ENCODE measurements at places on chromosomes 6 and 20.

DNA sequence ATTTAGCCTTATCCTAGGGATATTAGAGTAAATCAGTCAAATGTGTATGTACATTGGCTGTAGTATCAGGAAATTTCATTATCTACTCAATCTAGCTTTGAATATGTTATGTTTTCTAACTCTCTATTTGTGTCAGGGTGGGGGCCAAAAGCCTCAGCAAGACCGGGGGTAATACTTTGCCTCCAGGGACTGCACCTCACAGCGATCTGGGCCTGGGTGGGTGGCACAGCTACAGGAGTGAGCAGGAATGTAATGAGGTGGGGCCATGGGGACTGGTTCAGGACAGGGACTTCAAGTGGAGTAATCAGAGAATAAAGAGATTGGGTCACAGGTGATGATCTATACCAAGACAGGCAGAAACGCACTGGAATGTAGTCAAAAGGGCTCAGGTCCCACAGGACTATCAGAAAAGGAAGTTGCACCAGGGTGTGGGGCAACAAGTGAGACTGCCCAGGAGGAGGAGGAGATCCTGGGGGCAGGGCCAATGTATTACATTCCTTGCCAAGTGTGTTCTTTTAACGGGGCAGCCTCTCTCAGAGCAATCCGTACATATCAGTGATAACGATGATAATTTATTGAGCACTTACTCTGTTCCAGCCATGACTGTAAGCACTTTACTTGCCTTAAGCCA lies 54.0 kb downstream of the PIGU start:
- H3K27ac ChIP-seq = no peak overlapping the region
- no peaks in the 10 kb centered on the region for H3K4me1 ChIP-seq
- H3K27me3 ChIP-seq = no peaks in the 10 kb centered on the region
- H3K36me3 ChIP-seq = peaks cover 18% of the 10 kb centered on the region

DNA sequence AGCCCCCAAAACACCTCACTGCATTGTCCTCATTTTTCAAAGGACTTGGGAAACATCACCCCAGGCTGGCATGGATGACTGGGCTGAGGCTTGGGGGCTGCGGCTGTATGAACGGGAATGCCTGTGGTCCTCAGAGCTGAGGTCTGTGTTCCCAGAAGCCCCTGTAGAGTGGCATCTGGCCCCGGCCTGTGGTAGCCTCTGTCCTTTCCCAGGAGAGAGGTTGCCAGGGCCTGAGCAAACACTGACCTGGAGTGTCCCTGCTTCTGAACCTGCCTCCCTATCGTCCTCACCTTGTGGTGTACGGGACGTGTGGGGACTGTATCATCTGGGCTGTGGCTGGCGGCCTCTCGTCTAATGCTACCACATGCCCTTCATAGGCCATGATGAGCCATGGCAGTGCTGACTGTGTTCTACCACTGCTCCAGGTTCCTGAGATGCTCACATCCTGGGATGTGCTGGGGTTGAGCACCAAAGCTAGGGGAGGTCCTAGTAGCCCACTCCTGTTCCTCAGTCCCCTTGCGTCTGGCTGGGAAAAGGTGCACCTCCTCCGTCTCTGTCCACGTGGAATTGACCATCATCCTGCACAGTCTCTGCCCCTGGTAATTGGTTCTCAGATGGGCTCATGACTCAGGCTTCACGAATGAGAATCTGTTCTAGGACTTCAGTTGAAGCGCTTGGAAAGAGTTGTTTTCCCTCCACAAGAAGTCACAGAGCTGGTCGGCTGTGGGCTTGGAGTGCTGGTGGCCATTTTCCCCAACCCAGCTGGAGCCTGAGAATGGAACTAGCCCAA lies 27.6 kb downstream of the PHACTR3 start:
- H3K36me3 ChIP-seq = no peaks in the 10 kb centered on the region
- no peak overlapping the region for H3K4me3 ChIP-seq
- H3K4me1 ChIP-seq = no peaks in the 10 kb centered on the region
- no peak for DNase-seq

GRCh38 chr20:34524426-34524825 lies 8.2 kb downstream of the DYNLRB1 start:
- H3K36me3 ChIP-seq = peaks cover 64% of the 10 kb centered on the region
- H3K27me3 ChIP-seq = no peaks in the 10 kb centered on the region
- no peak overlapping the region for H3K4me3 ChIP-seq

- no peak overlapping the region for H3K27ac ChIP-seq
- H3K27me3 ChIP-seq = peaks cover 7% of the 10 kb centered on the region
- H3K4me3 ChIP-seq = no peak overlapping the region
- DNase-seq = no peak
Measured at GRCh38 chr20:17766226-17766625, 66.5 kb downstream of the BANF2 start.

- H3K27ac ChIP-seq = no peak overlapping the region
- DNase-seq = no peak
Measured at GRCh38 chr20:24692446-24693200, 223.2 kb downstream of the SYNDIG1 start.

DNA sequence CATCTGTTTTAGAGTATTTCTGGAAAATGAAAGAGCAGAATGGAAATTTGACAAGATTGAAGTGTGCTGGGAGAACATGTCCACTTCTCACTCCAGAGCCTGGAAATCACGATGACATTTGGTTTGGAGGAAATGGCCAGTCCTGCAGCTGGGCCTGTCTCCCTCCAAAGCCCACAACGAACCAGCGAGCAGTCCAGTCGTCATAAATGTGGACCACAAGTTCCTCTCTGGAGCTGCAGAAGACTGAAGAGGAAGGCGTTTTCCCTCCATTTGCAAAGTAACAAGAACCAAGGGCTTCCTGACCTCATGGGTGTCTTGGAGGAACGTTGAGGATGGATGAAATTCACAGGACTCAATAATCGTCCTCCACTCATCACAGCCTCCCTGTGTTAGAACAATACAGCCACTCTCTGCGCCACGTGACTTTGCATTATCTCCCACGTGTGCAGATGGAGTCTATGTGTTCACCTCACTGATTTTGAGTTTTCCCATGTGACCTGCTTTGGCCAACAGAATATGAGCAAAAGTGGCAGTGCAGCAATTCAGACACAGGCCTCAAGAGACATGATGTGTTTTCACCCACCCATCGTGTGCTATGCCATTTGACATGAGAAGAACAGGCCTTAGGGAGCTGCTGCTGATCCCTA lies 9.1 kb upstream of the SPATS1 start:
- no peaks in the 10 kb centered on the region for H3K36me3 ChIP-seq
- no peaks in the 10 kb centered on the region for H3K4me1 ChIP-seq

DNA sequence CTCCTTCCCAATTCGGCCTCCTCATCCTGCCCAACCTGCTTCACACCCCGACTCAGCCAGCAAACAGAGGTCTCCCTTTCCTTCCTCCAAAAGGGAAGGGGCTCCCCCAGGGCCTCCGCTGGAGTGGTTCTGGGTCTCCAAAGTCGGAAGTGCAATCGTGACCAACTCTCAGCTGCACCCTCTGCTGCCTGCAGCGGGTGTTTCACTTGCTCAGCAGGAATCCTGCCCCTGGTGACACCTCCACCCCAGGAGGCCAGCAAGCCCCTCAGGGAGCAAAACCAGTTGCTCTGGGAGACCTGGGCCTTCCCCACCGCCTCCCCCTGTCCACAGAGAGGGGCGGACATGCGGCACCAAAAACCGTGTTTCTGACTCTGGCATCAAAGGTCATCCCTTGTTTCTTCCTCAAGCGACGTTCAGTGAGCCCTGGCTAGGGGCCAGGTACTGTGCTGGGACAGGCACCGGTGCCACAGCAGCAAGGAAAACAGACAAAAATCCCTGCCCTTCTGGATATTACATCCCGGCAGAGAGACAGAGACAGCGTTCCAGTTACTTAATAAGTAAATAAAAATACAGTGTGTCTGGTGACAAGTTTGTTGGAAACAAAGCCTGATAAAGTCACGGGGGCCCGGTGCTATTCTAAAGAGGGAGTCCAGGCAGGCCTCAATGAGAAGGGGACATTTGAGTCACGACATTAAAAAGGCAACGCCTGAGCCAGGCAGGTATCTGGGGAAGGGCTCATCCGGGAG lies 219.0 kb downstream of the BMP7 start:
- H3K27ac ChIP-seq = no peak overlapping the region
- H3K36me3 ChIP-seq = no peaks in the 10 kb centered on the region
- no peak overlapping the region for H3K4me3 ChIP-seq
- no peaks in the 10 kb centered on the region for H3K4me1 ChIP-seq

- no peaks in the 10 kb centered on the region for H3K27me3 ChIP-seq
- H3K36me3 ChIP-seq = no peaks in the 10 kb centered on the region
- peaks cover 19% of the 10 kb centered on the region for H3K4me1 ChIP-seq
- DNase-seq = no peak
- H3K27ac ChIP-seq = no peak overlapping the region
- H3K4me3 ChIP-seq = no peak overlapping the region
Measured at GRCh38 chr6:37027036-37027720, 21.7 kb downstream of the FGD2 start.

GRCh38 chr6:34276881-34277762 lies 28.3 kb upstream of the SMIM29 start:
- H3K36me3 ChIP-seq = no peaks in the 10 kb centered on the region
- no peak for DNase-seq
- peaks cover 4% of the 10 kb centered on the region for H3K4me1 ChIP-seq
- no peak overlapping the region for H3K27ac ChIP-seq

All from naive thymus-derived CD8-positive, alpha-beta T cell (primary cell).